ENCODE measurements at places on chromosomes 6 and 20. TPM values are rescaled to one million over a fixed set of nuclear protein-coding genes. Genes with fewer than 3 reads are reported as not detected.

DNA sequence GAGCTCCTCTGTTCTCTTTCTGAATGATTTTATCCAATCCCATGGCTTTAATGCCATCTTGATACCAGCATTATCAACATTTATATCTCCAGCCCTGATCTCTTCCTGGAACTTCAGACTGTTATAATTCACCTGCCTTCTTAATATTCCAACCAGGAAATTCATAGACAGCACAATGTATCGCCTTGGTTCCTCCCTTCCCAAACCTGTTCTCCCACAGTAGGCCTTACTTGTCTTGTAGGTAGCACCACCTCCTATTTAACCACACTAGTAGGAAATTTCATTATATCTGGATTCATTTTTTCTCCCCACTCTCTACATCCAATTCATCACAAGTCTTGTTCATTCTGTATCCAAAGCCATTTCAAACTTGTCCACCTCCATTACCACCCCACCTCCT is 106.3 kb upstream of the SHLD1 start:
- no peak for DNase-seq

GRCh38 chr6:41535766-41536165 is 10.4 kb upstream of the FOXP4 start:
- no peak for DNase-seq

MCCD1 gene
- polyA plus RNA-seq: 27.9 TPM

TAF4 gene
- 16.7 TPM for polyA plus RNA-seq
